ENCODE measurements at places on chromosomes 2 and 18.

- peak; percentile 77 for DNase-seq
Measured at GRCh38 chr18:13381944-13382365, 163.4 kb downstream of the LDLRAD4 start.

DNA sequence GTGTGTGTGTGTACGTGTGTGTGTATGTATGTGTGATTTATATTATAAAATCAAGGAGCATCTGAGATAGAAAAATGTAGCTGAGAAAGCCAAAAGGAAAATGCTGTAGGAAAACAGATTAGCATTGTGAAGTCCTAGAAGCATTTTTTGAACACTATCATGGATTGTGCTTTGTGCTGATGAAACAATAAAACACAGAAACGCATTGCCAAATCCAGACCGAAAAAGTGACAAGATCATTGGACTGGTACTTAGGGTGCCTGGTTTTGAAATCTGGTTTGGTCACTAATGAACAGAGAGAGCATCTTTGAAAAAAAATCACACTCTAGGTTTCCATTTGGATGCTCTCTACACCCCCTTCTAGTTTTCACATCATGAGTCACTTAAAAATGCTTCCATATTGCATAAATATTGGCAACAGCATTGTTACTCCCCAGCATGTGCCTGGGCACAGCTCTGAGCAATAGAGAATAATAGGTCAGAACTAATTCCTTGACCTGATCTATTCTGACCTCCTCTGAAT lies 214.6 kb upstream of the LRRTM1 start:
- no peak for DNase-seq

DNA sequence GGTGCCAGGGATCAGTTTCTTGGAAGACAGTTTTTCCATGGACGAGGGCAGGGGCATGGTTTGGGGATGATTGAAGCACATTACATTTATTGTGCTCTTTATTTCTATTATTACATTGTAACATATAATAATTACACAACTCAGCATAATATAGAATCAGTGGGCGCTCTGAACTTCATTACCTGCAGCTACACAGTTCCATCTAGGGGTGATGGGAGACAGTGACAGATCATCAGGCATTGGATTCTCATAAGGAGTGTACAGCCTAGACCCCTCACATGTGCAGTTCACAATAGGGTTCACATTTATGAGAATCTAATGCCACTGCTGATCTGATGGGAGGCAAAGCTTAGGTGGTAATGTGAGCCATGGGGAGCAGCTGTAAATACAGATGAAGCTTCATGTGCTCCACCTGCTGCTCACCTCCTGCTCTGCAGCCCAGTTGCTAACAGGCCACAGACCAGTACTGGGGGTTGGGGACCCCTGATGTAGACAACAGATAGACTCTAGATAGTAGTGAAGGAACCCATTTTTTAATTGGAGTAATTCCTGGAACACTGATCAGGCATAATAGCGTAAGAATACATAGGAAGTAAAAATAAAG lies 41.5 kb upstream of the MC4R start:
- DNase-seq, result no peak

DNA sequence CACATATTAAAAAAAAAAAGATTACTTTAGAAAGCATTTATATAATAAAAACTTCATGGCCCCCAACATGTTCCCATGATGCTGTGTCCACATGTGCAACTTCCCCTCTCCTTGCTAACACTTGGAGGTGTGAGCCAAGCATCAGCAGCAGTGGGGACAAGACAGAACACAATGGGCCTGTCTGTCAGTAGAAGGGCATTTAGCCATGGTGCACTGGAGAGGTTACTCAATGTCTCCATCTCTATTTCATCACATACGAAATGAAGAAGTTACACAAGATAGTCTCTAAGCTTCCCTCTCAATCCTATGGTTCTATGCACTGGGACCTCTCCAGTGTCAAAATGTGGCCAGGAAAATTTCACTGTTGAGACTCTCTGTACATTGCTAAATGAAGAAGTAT lies 2.5 kb downstream of the VIT start:
- DNase-seq, result peak; percentile 7

DNA sequence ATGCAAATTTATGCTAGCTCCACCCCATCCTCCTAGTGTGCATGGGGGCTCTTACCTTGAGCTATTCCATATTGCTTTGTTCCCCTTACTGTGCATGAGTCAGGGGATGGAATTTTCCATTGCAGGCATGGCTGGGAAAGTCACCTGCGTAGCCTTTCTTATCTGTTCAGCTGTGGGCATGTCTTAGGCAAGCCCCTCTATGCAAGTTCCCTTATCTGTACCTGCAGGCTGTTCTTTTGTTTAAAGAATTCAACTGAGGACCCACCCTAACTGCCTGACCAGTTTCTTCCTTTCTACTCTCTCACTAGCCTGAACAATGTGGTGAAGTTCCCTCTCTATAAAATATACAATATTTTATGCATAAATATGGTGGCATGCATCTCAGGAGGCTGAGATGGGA lies 54.2 kb upstream of the CDCA7 start:
- no peak for DNase-seq

- DNase-seq, result no peak
Measured at GRCh38 chr2:171034315-171034714, 105.3 kb downstream of the GORASP2 start.

DNA sequence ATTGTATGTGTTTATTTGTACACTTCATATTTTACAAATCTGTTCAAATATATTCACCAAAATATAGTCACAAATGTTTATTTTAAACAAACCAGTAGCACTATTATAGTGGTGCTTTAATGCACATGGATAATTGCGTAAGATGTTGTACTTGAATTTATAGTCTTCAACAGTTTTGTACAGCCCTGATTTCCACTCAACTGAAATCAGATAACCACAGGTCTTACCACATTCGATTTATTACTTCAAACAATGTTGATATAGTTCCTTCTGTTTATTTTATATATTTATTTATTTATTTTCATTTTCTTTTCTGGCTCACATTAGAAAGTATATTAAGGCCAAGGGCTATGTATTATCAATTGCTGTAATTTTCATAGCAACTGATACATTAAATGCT lies 99.4 kb upstream of the ZNF804A start:
- DNase-seq, result no peak

GRCh38 chr2:71757351-71757750 lies 304.0 kb downstream of the DYSF start:
- no peak for DNase-seq

DNA sequence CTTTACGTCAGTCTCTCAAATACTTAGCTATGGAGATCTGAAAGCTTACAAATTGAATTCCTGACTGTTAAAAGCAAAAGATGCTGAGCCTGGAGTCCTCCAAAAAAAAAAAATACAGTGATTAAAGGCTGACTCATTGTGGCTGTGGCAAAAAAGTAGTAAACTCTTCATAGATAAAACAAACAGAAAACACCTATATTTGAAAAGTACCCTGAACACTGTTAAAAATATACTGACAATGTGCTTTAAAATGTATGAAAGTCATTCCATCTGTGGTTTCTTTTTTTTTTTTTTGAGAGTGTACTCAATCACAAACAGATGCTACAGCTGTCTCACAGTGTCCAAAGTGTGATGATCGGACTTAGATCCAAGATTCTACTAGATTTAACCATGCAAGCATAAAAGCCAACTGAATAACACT lies 267.6 kb upstream of the CYP26B1 start:
- DNase-seq, result no peak

- DNase-seq, result no peak
Measured at GRCh38 chr2:241673797-241674725, 12.6 kb downstream of the DTYMK start.

- DNase-seq, result no peak
Measured at GRCh38 chr18:65988972-65989371, 238.2 kb downstream of the CDH7 start.

GRCh38 chr2:108447947-108448677 lies 894 bp upstream of the GCC2 start:
- no peak for DNase-seq

- DNase-seq, result no peak
Measured at GRCh38 chr2:166434491-166434890, 58.7 kb upstream of the SCN9A start.

DNA sequence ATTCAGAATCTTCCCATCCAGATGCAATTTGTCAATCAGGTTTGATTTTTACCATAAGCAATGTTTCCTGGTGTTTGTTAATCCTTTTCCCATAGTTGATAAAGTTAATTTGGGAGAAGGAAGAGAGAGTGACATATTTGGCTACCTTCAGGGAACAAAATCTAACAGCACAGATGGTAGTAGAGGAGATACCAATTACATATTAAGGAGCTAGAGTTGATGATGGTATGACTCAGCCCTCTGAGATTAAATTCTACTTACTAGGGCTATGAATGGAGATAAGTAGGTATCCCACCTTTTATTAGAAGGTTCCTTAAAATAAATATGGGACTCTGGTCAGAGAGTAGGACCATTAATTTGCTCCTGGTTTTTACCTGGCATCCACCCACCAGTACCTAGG lies 139.7 kb downstream of the EHBP1 start:
- DNase-seq, result no peak

Data from CD4-positive, alpha-beta T cell treated with Interferon gamma for 1 hour (primary cell).